ENCODE measurements at places on chromosomes 2 and 18.
A peak's percentile ranks its signal among the peaks of the same experiment; 100 is the strongest.

DNA sequence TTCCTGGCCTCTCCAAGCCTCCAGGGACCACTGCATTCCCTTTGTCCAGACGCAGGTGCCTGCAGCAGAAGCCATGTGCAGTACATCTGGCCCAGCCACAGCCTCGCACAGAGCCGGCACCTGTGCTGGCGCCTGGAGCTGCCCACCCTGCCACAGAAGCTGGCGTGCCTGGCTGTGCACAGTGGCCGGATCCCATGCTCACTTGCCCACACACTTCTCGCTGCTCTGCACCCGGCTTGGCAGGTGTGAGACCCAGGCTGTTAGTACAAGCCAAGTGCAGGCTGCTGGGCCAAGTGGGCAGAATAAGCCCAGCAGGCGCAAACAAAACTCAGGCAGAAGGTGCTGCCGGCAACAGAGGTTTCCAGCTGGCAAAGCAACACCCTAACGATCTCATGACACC, 124.5 kb upstream of the CCDC150 start:
- DNase-seq, result no peak

GRCh38 chr2:224946895-224947294, 95.4 kb downstream of the DOCK10 start:
- DNase-seq, result no peak

DNA sequence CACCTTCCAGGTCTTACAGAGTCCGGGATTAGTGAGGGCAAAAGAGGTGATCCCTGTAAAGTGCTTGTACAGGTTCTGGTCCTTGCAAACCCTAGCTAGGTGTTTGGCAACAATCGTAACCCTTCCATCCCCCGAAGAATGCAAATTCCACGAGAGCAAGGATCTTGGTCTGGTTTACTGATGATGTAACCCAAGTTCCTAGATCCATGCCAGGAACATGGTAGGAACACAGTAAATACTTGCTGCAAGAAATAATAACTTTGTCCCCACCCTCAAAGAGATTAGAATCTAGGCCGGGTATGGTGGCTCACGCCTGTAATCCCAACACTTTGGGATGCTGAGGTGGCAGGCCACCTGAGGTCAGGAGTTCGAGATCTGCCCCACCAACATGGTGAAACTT, 6.8 kb upstream of the NEU2 start:
- no peak for DNase-seq

DNA sequence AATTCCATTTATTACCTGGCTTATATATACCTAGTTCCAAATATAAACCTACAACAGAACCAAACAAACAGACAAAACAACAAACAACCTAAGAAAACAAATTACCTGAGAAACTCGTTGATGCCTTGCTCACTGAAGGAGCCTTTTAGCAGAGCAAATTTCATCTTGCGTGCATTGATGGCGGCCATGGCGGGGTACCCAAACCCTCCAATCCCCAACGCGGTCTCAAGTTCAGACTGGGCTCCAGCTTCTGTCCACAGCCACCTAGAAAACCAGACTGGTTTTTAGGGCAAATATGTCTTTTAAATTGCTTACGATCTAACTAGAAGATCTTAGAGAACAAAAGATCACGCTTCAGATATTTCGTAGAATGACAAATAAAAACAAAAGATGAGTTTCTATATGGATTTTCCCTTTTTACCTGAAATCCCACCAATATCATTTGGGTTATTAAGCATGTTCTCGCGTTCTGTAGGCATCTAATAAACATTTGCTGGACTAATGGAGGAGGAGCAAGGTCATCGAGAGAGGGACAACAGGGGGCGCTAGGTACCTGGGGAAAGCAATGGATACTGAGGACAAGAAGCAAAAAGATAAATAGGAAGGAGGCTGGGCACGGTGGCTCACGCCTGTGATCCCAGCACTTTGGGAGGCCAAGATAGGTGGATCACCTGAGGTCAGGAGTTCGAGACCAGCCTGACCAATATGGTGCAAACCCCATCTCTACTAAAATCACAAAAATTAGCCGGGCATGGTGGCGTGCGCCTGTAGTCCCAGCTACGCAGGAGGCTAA, 25.2 kb downstream of the PDIA6 start:
- no peak for DNase-seq

- no peak for DNase-seq
Observed at GRCh38 chr2:237407700-237408099, 6.3 kb downstream of the COL6A3 start.

- DNase-seq, result no peak
Observed at GRCh38 chr2:152682663-152683062, 34.6 kb downstream of the PRPF40A start.

- DNase-seq, result no peak
Observed at GRCh38 chr2:82001614-82002013, 1697.1 kb upstream of the LRRTM1 start.

DNA sequence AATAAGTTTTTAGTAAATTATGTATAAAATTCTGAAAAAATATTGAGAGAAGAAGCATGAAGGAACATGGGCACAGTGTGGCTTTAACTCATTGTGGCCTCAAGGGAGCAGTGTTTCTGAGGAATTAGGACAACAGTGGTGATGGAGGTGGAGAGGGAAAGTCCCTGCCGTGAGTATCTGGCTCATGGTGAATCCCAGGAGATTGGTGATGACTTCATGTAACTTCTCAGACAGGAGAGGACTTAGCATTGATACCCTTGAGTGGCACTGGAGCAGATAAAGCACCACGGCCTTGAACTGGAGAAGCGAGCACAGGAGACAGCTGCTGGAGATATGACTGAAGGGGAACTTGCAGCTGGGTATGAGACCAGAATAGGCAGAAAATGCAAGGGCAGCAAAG, 35.0 kb upstream of the LRP1B start:
- DNase-seq, result no peak

GRCh38 chr18:36454848-36455458, 157.4 kb downstream of the FHOD3 start:
- DNase-seq, result no peak

GRCh38 chr18:62781893-62782292, 66.6 kb downstream of the PHLPP1 start:
- DNase-seq, result no peak

- DNase-seq, result peak; percentile 20
Observed at GRCh38 chr18:48943333-48943732, 7.4 kb downstream of the SMAD7 start.

GRCh38 chr18:32429402-32429801, 41.3 kb downstream of the GAREM1 start:
- DNase-seq, result no peak

- peak; percentile 48 for DNase-seq
Observed at GRCh38 chr2:159030674-159031380, 62.4 kb downstream of the TANC1 start.

- no peak for DNase-seq
Observed at GRCh38 chr2:9092383-9093282, 89.1 kb upstream of the MBOAT2 start.

DNA sequence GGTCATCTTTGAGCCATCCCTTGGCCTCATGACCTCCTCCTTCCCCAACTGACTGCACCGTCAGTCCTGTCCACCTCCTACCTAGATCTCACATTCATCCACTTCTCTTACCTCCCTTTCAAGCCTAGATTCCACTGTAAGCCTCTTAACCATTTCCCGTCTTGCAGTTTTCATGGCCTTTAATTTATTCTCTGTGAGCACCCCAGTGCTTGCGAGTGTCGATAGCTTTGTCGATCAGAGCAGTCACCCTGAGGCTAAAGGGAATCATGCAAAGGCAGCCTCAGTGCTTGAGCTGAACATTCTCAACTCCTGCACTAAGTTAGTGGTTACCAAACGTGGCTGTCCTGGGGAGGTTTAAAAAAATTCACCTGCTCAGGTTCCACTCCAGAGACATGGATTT, 14.7 kb downstream of the ARHGAP25 start:
- no peak for DNase-seq

- no peak for DNase-seq
Observed at GRCh38 chr2:154244932-154245331, 373.2 kb downstream of the GALNT13 start.

DNA sequence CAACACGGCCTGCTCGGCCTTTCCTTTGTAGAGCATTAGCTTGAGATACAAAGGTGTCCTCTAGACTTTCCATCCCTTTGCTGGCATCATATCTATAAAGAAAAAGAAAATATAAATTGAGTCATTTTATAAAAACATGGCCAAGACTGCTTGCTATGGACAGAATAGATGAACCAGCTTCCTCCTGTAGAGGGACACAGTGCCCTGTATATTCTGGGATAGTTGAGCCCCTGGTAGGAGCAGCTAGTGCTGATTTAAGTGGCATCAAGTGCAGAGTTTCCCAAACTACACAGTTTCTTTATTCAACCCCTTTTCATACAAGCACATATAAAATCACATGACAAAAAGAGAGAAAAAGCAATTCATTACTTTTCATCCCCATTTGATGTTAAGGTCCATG, 47.9 kb downstream of the GEMIN6 start:
- DNase-seq, result no peak

DNA sequence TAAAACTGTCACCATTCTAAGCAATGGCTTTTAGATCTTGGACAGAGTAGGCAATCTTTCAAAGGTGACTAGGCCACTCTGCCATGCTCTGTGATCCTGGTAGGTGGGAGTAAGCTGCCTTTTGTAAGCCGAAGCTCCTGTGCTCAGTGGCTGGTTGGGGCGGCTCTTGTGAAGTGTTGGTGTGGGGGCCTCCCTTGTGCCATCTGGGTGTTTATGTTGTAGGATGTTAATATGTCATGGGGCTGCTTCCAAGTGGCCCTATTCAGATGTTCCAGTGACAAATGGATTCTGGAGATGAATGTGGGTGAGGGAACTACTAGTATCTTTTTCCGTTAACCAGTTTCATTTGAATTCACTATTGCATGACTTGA, 116.8 kb upstream of the SPRED2 start:
- no peak for DNase-seq

- no peak for DNase-seq
Observed at GRCh38 chr18:69795791-69796190, 151.9 kb downstream of the CD226 start.

DNA sequence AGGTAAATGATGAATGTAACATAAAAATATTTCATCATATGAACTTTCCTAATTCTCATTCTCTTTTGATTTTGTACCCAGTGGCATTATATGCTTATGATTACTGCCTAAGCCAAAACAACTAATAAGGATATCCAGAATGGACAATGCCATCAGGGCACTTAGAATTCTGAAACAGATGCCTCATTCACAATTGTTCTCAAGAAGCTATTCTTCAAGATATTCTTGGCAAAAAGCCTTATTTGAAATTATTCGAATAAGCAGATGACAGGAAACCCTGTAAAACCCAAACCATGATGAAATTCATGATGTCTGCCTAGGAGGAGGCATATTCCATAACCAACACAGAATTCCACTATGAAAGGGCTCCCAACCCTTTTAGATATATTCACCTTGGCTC, 353.2 kb upstream of the TRIB2 start:
- no peak for DNase-seq

DNA sequence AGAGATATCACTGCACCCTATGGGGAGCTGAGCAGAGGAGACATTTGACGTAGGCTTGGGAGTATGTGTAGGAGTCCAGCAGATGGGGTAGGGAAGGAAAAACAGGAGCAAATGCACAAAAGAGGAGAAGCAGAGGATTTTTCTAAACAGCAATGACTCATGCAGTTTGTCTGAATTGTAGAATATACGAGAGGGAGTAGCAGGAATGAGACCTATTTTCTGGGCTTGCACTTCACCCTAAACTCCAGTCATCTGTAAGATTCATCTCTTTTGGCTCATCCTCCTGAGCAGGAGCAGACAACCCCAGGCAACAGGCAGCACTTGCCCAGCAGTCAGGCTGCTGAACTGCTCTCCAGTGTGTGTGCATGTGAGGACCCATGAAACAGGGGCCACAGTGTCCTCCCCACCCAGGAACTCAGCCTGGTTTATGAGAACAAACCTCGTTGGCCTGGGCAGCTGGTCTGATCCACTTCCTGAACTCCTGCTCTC, 100.2 kb upstream of the CDC42EP3 start:
- DNase-seq, result no peak

DNA sequence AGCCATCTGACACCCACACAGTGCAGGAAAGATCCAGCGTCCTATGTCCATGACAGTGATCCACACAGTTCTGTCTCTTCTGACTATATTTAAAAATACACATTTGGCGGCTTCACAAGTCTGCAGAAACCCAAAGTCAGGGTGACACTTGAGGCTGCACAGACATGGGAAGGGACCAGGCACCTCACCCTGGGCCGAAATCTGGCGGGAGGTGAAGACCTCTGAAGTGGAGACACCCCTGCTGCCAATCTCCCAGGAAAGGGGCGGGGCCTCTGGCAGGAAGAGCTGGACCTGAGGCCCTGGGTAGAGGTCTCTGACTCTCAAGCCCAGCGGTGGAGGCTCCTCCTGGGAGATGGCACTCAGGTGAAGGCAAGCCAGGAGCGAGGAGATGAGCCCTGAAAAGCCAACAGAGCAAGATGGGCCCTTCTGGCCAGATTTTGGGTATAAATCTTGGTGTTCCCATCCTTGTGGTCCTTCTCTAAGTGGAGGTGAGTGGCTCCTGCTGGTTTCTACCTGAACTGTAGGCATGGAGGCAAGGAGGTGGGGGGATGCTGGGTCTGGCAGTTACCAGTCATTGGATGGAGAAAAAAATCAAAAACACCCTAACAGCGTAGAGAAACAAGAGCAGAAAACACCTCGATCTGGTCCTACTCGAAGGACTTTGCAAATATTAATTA, 248.4 kb downstream of the HDAC4 start:
- peak; percentile 11 for DNase-seq

- DNase-seq, result no peak
Observed at GRCh38 chr2:230178546-230179485, 41.0 kb downstream of the SP110 start.

DNA sequence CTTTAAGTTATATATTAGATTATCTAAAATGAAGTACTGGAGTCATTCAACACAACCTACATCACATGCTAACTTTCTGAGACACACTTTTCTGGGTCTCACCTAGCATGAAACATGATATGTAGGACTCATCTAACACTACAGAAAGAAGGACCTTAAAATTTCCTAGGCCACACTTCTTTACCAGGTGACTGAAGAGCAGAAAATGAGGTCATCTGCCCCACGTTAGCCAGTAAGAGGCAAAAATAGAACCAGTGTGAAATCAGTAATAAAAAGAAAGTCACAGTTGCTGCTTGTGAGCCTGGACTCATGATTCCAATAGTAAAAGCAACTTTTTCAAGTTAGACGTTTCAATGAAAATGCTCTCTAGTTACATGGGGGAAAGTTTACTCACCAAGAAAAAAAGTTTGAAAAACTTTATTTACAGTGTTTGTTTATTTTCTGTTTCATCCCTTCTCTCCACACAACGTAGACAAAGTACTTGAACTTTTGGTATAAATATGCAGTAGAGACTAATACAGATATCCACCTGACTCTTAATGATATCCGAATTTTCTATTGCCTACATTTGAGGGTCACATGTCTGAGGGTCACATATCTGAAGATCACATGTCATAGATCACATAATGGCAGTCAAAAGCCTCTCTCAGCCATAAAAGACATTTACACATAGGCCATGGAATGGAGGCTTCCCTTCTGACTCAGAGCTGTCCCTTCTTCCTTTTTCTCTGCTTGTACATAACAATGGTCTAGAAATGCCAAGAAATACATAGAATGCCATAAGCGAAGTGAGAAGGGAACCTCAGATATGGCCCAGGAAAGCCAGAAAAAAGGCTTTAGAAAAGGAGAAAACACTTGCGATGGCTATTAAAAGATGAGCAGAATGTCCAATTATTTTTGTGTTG, 362.9 kb downstream of the ZEB2 start:
- no peak for DNase-seq

GRCh38 chr2:2116657-2117056, 214.4 kb downstream of the MYT1L start:
- DNase-seq, result no peak

GRCh38 chr18:11104307-11104706, 45.1 kb downstream of the PIEZO2 start:
- no peak for DNase-seq
